ENCODE measurements at places on chromosomes 12 and 14.

GRCh38 chr14:54627540-54628363, 60.8 kb downstream of the SAMD4A start:
- DNase-seq = no peak

GRCh38 chr12:113418213-113418879, 3.8 kb upstream of the SDSL start:
- no peak for DNase-seq

DNA sequence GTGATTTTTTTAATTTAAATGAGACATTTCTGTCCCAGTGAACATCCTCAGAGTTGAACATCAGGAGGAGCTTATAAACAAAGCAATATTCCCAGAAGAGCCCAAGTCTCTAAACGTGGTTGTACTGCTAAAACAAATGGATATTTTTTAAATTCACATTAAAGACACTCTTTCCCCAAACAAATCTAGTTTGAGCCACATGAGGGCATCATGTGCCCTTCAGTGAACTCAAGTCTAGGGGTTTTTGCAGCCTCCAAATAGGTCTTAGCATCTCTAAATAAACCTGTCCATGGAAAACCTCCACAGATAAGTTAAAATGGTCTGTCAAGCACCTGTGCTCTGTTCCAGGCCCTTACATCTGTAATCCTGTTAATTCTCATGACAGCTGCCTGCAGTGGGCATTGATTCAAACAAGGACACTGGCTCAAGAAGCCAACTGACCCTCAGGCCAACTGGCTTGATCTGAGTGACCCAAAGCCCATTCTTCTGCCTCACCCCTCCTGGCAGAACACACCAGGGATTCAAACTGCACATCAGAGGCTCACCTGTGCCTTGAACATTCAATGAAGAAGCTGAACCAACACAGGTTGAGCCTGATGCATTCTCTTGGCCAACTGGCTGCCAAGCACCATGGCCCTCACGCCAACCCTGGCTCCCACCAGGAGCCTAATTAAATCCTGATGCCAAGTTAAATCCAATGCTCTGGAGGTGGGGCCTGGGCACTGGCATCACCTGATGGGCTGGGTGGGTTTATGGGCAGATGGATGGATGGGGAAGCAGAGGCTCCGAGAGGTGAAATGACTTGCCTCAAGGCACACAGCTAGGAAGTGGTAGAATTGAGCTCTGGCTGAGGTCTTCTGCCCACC, 8.6 kb downstream of the ISCU start:
- DNase-seq = no peak

DNA sequence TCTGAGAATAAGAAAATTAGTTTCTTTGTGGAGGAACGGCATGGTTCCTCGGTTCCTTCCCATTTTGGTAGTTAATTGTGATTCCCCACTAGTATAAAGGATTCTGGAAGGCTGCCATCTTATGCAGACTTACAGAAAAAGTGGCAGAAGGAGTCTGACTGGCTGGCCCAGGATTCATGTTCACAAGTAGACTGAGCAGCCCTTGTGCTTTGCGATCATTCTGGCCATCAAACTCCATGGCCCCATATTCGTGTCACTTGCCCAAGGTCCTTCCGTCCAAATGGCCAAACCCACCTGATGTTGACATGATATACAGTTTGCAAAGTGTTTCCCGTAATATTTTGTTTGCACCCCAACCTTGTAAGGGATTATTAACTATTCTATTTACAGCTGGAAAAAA, 297.2 kb upstream of the AMIGO2 start:
- no peak for DNase-seq

Measured in D341Med (cell line).